ENCODE measurements at places on chromosomes 4 and X. TPM values are rescaled to one million over a fixed set of nuclear protein-coding genes. Genes with fewer than 3 reads are reported as not detected.

DNA sequence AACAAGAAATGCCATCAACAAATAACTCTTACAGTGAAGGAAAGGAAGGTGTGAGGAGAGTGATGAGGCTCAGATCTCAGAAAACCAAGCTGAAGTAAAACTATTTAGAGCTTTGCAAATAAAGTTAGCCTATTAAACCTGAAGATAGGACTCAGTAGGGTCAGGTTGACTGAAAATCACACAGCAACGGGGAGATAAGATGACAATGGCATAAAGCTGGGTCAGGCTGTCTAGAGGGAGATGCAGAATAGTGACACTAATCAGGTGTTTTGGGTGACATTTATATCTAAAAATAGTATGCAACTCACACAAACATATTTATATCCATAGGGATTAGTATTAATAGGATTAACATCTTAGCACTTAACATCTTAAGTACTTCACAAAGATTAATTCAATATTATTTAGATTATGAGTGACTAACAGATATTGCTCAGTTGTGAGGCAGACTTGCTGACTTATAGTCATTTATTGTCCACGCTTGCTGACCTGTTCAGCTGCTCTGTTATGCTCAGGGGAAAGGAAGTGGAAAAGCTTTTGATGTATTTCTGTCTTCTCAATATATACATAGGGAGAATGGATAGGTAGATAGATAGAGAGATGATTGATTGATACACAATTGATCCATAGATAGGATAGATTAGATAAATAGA lies 130.7 kb upstream of the GUCY1A1 start:
- no peak for DNase-seq

DNA sequence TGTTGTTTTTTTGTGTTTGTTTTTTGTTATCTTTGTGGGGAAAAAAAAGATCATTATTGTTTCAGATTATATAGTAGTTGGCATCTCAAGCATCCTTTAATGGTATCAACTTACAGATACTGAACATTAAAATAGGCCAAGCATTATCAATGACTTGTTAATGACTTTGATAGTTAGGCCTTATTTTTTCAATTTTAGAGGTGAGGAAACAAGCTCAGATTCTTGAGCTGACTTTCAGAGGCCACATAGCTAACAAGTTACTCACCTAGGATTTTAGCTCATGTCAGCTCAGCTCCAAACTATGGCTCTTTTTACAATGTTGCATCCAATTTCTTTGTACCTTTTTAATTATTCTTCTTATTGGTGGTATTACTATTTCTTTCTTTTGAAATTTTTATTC lies 471 bp upstream of the PLAC8 start:
- no peak for DNase-seq

DNA sequence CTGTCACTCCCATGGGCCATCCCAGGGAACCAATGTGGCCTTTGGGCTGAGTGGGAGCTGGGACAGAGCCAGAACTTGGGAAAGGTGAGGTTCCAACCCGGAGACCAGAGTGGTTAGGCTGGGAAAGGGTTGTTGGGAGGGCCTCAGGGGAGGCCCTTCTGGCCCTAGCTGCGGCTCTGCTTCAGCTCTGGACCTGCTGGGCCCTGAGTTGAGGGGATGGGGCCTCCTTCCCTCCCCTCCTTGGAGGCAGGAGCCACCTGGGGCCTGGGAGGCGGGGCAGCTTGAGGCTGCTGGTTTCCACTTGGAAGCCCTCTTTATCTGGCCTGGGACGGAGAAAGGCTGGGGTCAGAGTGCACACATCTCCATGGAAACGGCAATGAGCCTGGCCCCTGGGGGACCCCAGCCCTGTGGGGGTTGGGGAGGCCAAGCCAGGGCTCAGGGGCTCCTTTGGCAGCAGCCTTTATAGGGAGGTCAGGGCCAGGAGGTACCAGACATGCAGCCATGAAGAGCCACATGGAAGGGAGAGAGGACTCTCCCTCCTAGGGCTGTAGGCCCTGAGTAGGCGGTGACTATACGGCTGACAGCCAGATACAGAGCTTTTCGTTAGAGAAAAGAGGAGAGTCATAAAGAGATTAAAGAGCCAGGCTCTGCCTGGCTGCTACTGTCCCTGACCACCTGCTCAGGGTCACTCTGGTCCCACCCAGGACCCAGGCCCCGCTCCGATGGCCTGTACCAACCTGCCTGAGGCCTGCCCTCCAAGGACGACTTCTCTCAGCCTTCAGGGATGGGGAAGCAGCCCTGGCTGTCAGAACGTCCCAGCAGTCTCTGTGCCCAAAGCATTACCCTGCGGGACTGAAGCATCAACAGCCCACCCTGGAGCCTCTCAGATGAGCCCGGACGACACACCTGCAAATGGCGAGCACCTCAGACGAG lies 6.9 kb upstream of the NSD2 start:
- DNase-seq: no peak

GRCh38 chrX:41603596-41603995 lies 85.2 kb upstream of the GPR34 start:
- DNase-seq: no peak

- no peak for DNase-seq
Measured at GRCh38 chr4:89277412-89277811, 30.2 kb downstream of the GPRIN3 start.

DNA sequence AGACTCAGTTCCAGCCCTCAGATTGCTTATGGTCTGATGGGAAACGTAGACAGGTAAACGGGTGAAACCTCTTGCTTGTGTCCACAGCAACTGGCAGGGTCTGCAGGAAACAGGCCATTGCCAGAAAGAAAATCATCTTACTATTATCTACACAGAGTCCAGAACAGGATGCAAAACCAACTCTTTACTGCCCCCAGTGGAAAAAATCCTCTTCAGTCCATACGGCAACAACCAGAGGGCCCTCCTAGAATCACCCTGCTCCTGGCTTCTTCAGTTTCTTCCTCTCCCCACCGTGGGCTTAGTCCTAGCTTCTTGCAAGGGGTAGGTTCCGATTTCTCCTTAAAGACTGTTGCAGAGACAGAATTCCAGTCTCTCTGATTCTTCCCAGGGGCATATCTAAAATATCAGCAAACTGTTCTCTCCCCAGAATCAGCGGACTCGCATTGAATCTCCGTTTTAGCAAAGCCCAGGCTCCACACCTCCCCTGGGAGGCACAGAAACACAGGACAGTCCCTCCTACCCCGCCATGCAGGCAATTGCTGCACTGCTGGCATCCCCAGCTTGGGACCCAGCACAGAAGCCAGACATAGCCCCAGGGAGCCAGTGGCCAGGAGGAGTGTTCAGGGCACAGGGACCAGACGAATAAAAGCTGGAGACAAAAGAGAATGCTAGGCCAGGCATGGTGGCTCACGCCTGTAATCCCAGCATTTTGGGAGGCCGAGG lies 41.0 kb upstream of the SH3RF1 start:
- DNase-seq: no peak

- no peak for DNase-seq
Measured at GRCh38 chrX:34778916-34779315, 121.8 kb upstream of the TMEM47 start.

Gene FMR1NB
- not detected for total RNA-seq

Gene SRD5A3
- total RNA-seq: 7.8 TPM

Gene PITX2
- 37.9 TPM for total RNA-seq

Gene ARL9
- total RNA-seq: 0.15 TPM

Gene IL9R
- total RNA-seq: not detected
